ENCODE measurements at places on chromosomes 11 and 22.

GRCh38 chr11:93513772-93514171 lies 29.4 kb downstream of the SMCO4 start:
- no peak for DNase-seq

DNA sequence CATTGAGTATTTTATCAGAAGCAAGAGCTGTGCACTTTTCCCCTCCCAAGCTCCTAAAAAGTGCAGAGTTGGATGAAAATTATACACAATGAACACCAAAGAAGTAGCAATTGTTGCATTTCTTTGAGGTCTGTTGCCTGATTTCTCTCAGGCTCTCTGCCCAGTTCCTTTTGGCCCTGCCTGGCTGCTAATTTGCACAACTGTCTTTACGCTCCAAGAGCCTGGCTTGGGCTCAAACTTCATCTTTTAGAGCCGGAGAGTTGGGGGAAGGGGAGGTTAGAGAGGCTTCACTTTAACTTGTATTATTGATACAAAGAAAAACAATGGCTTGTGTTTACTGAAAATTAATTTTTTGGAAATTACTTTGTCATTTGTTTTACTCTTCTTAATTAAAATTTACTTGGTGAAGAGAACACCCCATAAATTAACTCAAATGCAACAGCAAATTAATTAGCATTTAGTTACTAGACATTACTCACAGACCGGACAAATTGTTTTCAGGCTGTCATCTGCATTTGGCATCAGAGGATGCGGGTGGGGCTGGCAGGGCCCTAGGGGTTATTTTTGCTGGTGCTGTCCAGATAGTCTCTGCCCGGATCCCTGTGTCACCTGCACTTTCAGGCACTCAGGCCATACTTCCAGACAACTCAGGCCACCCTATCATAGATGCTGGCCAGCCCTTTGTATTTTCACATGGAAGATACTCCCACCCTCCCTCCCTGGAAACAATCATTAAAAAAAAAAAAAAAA lies 407.3 kb downstream of the NXPE2 start:
- no peak for DNase-seq

DNA sequence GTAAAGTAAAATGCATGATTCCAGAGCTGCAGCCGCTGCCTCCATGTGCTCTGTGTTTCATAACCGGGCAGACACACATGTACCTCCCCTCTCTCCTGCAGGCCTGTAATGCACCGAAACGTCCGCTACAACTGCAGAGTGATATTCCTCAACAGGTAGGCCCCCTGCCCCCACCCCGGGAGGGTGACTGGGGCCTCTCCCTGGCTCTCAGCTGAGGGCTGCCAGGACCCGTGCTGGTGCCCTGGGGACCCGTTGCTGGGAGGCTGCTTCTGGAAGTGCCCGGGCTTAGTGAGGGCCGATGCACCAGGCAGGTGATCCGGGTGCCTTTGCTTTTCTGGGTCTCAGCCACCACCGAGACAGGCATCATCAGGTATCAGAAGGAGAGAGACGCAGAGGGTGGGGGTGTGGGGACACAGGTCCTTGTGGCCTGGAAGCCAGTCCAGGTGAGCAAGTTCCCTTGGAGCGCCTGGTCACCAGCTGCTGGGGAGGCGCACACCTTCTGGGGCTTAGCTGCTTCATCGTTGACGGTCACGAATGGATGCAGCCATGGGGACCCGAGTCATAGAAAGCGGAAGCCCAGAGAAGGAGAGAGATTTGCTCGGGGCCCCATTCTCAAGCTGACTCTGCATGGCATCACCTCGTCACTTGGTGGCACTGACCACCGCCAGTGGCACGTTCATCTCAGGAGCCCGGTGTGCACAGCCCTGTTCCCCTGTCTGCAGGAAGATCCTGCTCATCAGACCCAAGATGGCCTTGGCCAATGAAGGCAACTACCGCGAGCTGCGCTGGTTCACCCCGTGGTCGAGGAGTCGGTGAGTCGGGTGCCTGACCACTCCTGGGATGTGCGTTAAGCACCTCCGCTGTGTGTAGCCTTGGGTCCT lies 10.6 kb downstream of the NADSYN1 start:
- no peak for DNase-seq

DNA sequence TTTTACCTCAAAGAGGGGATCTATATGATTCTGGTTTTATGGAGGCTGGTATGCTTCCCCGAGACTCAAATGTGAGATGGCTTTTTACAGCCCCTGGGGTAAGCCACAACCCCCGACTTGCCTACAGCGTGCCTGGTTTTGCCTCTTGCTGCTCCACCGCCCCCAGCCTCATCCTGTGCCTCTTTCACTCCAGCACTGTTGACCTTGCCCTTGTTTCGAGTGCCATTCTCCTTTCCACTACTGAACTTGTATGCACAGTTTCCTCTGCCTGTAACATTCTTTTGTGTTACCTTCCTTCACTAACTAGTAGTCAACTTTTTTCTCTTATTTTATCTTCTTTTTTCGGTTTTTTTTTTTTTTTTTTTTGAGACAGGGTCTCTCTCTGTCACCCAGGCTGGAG lies 219.0 kb upstream of the ZBED5 start:
- no peak for DNase-seq

DNA sequence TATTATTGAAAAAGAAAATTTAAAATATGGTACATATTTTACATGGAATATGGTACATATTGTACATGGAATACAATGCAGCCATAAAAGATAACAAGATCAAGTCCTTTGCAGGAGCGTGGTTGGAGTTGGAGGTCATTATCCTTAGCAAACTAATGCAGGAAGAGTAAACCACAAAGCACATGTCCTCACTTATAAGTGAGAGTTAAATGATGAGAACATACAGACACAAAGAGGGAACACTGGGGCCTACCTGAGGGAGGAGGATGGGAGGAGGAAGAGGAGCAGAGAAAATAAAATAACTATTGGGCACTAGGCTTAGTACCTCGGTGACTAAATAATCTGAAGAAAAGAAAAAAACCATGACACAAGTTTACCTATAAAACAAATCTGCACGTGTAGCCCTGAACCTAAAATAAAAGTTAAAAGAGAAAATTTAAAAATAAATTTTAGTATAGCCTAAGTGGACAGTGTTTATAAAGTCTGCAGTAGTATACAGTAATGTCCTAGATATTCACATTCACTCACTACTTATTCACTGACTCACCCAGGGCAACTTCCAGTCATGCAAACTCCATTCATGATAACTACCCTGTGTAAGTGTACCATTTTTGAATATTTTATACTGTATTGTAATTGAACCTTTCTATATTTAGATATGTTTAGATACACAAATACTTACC lies 204.4 kb downstream of the FAM76B start:
- DNase-seq = no peak

DNA sequence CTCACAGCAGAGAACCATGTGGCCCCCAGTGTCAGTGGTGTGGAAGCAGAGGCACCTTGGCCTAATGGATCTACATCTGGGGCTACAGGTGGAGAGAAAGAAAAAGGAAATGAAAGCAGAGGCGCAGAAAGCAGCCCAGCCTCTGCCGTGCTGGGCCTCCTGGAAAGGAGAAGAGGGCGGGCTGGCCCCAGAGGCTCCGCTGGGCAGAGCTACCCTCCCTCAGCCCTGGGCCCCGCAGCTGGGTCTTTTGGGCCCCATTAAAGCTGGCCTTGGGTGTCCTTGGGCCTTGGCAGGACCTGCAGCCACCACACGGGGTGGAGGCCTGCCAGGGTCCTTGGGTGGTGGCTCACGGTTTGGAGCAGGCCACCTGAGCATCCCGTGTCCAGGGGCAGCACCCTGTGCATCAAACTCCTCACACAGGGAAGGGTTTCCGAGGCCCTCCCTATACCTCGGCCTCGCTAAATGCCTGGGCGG lies 31.6 kb upstream of the GAL start:
- DNase-seq = no peak

DNA sequence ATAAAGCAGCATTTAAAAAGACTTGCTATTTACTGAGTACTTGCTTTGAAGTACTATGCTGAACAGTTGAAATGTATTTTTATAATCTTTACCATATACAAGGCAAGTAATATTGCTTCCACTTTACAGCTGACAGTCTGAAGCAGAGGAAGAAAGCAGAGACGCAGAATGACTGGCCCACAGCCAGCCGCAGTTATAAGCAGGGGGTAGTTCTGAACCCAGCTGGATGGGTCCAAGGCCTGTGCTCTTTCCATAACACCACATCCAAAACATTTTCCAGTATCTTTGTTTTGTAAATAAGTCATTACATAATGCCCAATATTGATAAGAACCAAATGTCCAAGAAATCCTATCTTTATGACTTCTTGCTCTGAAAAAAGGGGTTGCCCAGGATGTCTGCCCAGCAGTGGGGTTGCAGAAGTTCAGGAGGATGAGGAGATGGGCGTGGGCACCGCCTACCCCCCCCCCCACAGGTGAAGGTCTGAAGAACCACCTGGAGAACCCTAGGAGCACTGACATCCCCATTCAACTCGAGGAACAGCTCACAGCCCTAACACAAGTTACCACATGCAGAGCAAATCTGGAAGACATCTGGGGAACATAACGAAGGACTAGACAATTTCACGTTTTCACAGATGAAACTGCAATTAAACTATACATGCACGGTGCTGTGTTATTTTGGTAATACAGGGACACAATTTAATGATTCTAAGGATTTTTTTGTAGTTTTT lies 24.2 kb upstream of the YPEL1 start:
- no peak for DNase-seq

DNA sequence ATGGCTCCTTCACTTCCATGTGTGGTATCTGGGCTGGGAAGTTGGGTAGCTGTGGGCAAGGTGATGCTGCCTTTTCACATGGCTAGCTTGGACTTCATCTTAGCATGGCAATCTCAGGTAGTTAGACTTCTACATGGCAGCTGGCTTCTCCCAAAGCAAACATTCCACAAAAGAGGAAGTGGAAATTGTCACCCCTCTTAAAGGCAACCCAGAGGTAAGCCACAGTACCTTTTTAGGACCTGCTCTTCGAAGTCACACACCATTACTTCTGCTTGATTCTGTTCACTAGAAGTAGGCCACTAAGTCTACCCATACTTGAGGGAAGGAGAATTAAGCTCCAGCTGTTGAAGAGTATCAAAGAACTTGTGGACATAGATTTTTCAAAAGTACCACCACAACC lies 25.9 kb downstream of the TUG1 start:
- no peak for DNase-seq

- no peak for DNase-seq
Observed at GRCh38 chr11:36840378-36840777, 242.3 kb upstream of the RAG2 start.
